ENCODE measurements at places on chromosomes 5 and 9.

- no peak for DNase-seq
Observed at GRCh38 chr5:82911910-82912309, 165.3 kb downstream of the TMEM167A start.

- DNase-seq: no peak
Observed at GRCh38 chr9:3949744-3950143, 350.1 kb downstream of the GLIS3 start.

- no peak for DNase-seq
Observed at GRCh38 chr9:105515811-105516413, 42.0 kb upstream of the FKTN start.

DNA sequence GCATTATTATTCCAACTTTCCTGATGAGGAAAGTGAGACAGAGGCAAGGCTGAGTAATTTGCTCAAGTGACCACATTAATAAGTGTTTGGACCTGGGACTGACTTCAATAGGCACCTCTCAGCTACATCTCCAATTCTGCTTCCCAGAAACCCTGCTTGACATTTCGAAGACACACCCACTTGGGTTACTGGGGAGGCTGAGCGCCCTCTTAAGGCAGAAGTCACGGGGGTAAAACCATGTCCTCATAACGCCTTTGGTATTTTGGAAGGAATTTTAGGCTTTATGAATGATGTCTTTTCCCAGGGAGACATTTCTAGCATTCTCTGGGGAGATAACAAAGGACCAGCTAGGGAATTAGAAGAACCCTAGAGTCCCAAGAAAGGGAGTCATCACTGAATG is 53.3 kb downstream of the TRPC7 start:
- no peak for DNase-seq

DNA sequence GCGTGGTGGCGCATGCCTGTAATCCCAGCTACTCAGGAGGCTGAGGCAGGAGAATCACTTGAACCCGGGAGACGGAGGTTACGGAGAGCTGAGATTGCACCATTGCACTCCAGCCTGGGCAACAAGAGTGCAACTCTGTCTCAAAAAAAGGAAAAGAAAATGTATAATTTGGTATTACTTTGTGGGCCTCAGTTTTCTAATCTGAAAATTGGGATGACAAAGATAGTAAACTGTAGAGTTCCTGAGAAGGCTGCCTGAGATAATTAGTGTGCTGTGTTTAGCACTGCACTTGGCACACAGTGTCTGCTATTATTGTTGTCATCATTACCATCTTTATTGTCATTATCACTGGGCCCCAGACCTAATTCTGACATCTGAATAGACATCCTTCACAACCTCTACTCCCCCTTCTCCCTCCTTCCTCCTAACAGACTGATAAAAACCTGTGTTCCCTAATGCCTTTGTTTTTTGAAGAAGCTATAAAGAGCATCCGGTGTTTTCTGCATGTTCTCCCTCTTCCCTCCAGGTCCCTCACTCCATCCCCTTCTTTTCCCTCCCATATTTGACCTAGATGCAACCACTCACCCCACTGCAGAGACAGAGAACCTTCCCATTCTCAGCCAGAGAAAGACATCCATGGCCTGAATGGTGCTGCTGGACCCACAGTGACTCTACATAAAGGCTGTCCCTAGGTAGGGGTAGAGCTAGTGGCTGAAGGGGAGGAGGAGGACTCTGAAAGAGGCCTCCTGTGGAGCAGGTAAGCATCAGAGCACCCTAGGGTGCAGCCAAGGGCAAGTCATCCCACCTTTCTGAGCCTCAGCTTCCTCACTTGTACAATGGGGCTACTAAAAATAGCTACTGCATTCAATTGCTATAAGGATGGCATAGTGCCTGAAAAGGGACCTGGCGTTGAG is 15.7 kb upstream of the CYSTM1 start:
- no peak for DNase-seq

DNA sequence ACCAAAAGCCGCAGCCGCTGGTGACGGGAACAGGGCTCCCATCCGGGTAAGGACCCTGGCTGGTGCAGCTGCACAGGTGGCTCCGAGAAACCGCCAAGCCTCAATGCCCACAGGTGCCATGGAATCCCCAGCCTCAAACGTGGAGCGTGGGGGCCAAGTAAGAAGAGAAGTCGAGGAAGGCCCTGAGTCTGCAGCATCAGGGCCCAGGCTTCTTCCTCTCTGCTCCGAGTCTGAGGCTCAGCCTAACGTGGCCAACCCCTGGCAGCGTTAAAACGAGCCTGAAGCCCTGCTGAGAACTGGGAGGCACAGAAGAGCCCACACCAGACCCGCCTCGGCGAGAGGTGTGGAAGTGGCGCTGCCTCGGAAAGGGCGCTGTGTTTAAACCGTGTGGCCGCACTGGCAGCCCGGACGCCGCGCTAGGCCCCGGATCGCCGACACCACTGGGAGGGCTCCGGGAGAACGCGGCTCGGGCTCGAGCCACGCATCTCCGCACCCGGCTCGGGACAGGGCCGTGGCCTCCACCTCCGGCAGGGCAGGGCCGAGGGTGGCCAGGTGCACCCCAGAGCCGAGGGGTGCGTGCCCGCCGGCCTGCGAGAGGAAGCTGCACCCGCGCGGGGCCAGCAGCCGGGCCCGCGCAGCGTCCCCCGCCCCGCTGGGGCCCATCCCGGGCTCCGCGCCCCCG is 730 bp downstream of the ZMYND19 start:
- DNase-seq: no peak

DNA sequence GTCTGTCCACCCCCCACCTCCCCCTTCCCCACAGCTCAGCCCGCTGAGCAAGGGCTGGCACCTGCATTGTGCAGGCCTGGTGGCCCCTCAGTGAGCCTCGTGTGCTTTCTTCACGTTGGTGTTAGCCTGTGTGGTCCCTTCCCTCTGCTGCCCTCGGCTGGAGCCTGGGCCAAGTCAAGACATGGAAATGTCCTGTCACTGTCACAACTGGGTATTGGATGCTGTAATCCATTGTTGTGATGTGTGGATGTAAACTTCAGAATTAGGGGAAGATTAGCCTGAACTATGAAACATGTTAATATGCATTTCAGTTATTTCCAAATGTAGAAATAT is 103.9 kb downstream of the TRIO start:
- DNase-seq: no peak

- no peak for DNase-seq
Observed at GRCh38 chr5:1513326-1514026, 10.3 kb downstream of the LPCAT1 start.

- no peak for DNase-seq
Observed at GRCh38 chr9:81787747-81788632, 98.6 kb upstream of the TLE1 start.

DNA sequence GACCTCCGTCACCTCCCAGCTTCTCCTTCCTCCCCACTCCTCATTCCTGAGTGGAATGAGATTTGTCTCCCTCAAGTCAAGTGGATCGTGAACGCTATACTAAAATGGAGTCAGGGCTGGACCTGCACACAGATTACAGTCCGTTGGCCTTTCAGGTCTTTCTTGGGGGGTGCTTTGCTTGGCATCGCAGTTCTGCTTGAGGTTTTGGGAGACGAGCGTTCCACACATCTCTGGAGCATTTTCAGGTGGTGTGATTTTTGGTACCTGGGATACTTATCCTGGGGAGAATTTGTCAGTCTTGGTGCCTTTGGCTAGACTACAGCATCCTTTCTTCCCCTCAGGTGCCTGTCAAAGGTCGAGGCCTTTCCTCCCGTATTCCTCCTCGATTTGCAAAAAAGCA is 23.8 kb upstream of the POMT1 start:
- no peak for DNase-seq

- no peak for DNase-seq
Observed at GRCh38 chr9:114034196-114034595, 43.9 kb downstream of the AMBP start.

GRCh38 chr5:169696621-169697510 is 59.8 kb downstream of the DOCK2 start:
- DNase-seq: no peak

GRCh38 chr5:159660401-159660800 is 255.9 kb upstream of the ADRA1B start:
- no peak for DNase-seq

GRCh38 chr9:99870126-99870525 is 36.3 kb upstream of the STX17 start:
- no peak for DNase-seq

- no peak for DNase-seq
Observed at GRCh38 chr5:175824676-175825075, 46.7 kb upstream of the CPLX2 start.

- DNase-seq: no peak
Observed at GRCh38 chr9:124014211-124014955, 2.8 kb downstream of the LHX2 start.

DNA sequence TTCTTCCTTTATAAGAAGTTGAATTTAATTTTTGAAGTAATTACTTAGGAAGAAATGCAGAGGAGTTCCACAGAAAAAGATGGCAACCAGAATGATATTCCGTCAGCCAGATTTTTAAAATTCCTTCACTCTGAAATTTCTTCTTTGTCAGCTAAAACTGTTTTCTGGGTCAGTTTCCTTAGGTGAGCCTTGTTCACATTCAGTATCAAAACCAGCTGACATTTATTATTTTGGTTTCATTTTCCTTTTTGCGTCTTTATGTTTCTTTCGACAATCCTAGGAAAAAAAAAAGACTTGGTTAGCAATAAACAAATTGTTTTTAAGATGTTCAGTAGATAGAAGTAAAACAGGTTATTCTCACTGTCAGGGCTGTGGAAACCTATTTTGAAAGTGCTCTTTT is 4.1 kb upstream of the IARS1 start:
- no peak for DNase-seq

- DNase-seq: no peak
Observed at GRCh38 chr9:133735415-133735775, 2.8 kb downstream of the SARDH start.

DNA sequence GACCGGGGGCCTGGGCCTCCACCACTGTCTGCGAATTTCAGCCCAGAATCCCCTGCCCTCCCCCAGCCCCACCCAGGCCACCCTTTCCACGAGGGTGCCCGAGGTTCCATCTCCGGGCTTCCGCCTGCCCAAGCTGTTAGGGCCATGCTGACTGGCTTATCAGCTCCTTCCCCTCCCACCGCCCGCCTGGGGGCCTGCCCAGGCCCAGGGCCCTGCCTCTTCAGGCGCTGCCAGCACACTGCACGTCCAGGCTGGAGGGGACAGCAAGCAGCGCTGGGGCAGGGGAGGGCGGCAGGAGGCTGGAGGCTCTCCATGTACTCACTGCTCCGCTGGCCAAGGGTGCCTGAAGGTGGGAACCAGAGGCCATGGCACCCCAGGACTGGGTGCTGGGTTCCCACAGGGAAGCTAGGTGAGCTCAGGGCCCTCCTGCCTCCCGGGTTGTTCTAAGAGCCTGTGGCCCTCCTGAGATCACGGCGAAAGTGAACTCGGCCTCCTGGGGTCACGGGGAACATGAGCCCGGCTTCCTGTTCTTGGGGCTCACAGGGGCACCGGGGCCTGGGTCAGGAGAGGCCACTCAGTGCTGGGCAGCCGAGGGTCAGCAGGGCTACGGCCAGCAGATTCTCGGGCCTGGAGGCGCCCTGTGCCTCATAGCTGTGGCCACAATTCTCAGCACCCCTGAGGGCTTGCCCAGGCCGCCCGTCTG is 57.7 kb upstream of the EGFL7 start:
- DNase-seq: no peak

All from stimulated activated CD8-positive, alpha-beta memory T cell treated with anti-CD3 and anti-CD28 coated beads, Interleukin-15, amount 100 ng/mL, for 1 hour (primary cell).